Tongue (tissue), 3 donors: ENCODE measurements at places on chromosomes 5 and 9.
A peak's percentile ranks its signal among the peaks of the same experiment; 100 is the strongest.

- DNase-seq, result no peak
Observed at GRCh38 chr9:3954331-3955304, 345.2 kb downstream of the GLIS3 start.

DNA sequence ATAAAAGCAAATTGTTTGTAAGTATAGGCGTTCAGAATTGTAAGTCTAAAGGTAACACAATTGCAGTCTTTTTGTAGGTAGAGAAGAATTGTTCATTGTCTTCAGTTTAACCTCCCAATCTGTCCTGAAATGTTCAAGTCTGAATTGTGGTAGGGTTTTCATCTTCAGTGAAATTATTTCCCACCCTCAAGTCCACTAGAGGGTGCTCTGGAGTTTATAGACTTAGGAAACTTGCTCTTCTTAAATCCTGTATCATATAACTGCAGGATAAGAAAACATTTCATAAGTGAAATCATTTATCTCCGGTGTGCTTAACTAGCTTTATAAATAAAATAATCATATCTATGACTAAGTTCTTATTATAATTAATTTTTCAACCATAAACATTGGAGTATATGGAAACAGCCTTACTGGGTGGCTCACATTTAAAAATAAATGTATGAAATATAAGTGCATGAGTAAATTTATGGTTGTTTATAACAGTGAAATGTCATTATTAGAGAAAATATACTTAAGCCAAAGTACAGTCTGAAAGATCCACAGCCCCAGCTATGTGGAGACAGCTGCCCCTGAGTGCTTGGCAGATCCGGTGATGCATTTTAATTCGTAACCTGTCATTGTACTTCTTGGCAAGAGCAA lies 182.4 kb upstream of the OTULINL start:
- DNase-seq, result peak; percentile 92

DNA sequence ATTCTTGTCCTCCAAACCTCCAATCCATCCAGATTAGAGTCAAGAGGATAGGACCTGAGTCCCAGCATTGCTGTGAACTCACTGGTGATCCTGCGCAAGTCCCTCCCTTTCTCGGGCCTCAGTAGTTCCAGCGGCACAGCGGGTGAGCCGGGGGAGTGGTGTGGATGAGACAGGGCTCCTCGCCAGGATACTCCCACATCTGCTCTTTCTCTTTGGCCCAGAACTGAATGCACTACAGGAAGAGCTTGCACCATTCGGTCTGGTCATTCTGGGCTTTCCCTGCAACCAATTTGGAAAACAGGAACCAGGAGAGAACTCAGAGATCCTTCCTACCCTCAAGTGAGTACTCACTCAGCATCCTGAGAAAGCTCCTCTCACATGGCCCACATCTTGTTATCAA lies 6.3 kb downstream of the GPX3 start:
- DNase-seq, result no peak

DNA sequence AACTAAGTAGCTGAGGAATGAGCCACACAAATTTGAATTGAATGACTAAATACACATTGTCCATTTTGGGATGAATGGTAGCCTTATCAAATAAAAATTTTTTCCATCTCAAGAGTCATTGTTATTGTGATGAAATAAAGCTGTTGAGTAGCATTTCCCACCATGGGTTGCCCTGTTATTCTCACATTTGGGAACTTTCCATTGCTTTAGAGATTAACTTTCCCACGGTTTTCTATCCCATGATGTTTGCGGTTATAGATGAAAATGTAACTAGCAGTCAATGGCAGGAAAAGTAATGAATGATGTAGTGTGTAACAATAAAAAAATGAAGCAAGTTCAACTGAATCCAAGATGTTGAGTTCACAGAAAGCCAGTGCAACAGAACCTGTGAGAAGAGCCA lies 59.9 kb upstream of the PLPP1 start:
- no peak for DNase-seq

DNA sequence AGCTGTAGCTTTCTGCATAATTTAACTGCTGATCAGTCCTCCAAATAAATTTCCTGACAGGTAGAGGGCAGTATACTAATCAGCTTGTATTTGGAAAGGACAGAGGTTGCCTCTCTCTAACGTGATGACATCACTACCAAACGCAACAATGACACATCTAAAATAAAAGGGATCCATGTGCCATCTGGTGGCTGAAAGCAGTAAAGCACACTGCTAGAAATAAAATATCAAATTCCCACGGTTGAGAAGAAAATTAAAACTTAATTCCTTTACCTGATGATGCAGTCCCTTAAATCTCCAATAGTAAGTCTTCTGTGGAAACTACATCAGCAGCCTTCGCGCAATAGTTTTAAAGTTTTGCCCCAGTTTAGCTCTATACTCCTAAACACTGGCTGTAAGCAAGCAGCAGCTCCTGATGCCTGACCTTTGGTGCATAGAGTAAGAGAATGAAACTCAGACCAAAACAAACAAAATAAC lies 54.5 kb downstream of the DIAPH1 start:
- peak; percentile 96 for DNase-seq

- no peak for DNase-seq
Observed at GRCh38 chr9:136614967-136615623, 47.6 kb upstream of the EGFL7 start.

- no peak for DNase-seq
Observed at GRCh38 chr9:110135846-110136245, 72.1 kb downstream of the C9orf152 start.

- DNase-seq, result no peak
Observed at GRCh38 chr9:137574192-137574591, 4.5 kb downstream of the DPH7 start.

DNA sequence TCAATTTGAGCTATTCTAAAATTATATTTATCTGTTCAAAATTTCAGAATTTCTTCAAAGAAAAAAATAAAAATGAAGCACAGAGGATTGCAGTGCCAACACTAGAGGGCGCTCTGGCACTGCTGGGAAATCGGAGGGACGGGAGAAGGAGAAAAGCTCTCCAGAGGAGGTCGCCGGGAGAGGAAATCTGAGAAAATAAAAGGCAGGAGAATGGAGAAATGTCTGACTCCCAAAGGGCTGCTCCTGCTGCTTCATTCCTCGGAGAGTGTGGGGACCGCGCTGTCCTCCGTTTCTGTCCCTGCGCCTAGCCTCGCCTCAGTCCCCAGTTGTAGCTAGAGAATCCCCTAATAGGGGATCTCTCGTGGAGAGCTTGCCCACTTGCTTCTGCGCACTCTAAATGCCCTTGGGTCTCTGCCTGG lies 40.0 kb upstream of the ARSB start:
- peak; percentile 87 for DNase-seq

GRCh38 chr5:14806456-14806855 lies 65.1 kb downstream of the ANKH start:
- DNase-seq, result peak; percentile 13

- no peak for DNase-seq
Observed at GRCh38 chr9:137807721-137808703, 69.6 kb upstream of the CACNA1B start.

DNA sequence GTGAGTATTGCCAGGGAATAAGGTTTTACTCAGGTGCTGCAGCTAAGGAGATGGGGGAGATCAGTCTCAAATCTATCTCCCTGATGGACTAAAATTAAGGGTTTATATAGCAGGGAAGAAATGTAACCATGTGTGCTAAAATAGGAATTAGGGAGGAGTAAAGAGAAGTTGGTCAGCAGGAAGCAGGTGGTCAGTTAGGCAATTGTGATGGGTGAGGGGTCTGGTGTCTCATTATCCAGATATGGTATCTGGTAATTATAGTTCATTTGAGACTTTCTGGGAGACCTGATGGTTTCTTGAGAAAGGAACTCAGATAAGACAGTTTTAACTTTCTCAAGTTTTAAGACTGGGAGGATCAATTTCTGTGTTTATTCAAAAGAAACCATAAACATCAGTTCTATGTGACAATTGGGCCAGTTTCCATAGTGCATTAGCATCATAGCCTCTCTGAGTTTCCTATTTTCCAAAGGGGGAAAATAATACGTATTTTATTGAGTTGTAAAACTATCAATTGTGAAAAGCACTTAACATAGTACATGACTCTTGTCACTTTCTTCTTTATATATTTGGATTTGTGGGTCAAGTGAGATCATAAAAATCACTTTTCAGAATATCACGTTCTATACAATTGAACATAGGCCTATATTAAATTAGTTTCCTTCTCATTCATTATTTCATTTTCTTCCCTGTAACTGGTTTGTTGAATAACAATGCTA lies 115.9 kb downstream of the ZSWIM6 start:
- DNase-seq, result no peak

DNA sequence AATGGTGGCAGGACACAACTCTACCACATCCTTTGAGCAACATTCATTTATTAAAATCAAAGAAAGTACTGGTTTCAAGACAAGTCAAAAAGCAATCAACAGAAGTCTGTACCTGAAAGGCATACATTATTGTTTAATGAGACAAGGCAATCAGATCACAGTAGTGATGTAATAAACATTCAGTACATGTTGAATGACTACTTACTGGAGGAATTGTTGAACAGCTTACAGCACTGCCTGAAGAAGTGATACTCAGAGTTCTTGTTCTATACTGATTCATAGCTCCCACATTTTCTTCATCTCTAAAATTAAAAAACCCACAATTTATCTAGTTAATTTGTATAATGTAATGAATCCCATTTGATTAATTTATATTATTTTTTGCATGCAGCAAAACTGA lies 18.2 kb downstream of the RIOK2 start:
- no peak for DNase-seq

GRCh38 chr5:154359221-154359573 lies 86.6 kb upstream of the SAP30L start:
- DNase-seq, result no peak

DNA sequence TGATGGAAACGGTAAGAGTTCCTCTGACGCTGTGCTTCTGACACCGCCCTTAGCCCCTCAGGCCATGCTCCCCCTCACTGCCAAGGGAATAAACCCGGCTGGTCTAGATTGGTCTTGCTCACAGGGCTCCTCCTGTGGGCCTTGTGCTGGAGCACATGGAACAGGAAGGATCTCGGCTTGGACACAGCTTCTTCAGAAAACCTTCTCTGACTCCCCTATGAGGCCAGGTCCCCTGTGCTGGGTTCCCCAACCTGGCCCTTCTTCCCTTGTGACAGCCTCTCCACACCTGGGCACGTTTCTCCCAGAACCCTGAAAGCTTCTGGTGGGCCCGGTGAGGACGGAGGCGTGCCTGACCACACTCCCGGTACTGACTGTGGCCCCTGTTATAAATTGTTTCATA lies 8.2 kb downstream of the SPATA31E1 start:
- no peak for DNase-seq

- DNase-seq, result peak; percentile 83
Observed at GRCh38 chr5:96973532-96974401, 37.9 kb downstream of the LNPEP start.

- peak; percentile 48 for DNase-seq
Observed at GRCh38 chr5:40879163-40879942, 29.9 kb upstream of the C7 start.

GRCh38 chr5:63127054-63127453 lies 548.4 kb downstream of the LRRC70 start:
- no peak for DNase-seq

- peak; percentile 35 for DNase-seq
Observed at GRCh38 chr5:139443831-139444453, 4.6 kb upstream of the DNAJC18 start.

DNA sequence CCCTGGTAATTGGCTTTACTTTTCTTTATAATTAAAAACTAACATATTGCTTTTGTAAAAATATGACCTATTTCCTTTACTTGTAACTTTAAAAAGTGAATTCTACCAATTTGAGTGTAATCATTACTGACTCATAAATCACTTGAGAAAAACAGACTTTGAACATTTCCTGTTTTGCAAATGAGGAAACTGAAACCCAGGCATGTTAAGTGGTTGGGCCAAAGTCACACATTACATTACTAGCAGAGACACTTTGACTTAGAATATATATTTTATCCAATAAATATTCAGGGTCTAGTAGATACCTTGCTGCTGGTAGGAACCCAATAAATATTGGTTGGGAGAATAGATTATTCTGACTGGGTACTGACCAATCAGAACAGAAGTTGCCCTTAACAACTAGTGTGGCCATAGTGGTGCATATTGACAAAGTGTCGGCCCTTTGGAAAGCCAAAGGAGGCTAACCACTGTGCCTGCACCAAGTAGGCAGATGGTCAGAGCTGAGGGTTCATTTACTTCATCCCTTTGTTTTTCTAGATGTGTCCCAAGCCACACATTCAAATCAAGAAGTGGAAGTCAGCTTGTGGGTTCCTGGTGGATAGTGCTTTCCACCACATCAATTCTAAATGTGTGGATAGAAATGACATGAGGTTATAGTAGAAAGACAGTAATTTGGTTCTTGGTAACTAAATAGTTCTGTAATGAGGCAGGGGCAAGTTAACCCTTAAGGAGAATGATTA lies 365.1 kb upstream of the RIOK2 start:
- DNase-seq, result no peak

GRCh38 chr9:11722957-11723356 lies 970.2 kb upstream of the TYRP1 start:
- no peak for DNase-seq

DNA sequence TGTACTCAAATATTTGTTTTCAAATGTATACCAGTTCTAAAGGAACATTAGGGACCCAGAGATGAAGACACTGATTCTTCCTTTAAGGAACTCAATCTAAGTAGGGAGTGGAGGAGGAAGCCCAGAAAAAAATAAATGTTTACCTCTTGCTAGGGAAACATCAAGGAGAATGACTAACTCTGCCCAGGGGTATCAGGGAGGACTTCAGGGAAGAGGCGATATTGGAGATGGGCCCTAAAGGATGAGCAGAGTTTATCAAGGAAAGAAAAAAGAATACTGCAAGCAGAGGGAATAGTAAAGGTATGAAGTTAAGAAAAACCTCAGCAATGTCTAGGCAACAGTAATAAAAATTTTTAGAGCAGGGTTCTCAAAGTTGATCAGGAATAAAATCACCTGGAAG lies 16.4 kb downstream of the FBXW2 start:
- no peak for DNase-seq

DNA sequence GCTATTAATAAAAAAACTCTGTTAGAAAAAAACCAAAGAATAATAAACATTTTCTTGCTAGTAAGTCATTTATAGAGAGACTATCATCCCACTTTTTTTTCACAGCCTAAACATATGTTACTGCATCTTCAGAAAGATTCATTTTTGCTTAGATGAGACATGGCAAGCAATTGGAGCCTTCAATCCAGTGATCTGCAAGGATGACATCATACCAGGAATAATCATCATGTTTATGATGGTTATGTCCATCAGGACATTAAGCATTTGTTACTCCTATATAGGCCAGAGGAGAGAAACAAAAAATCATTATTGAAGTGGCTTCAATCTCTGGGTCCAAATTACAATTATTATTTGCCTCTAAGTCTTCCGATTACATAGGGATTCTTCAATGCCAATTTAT lies 626.3 kb upstream of the CCNG1 start:
- DNase-seq, result no peak

DNA sequence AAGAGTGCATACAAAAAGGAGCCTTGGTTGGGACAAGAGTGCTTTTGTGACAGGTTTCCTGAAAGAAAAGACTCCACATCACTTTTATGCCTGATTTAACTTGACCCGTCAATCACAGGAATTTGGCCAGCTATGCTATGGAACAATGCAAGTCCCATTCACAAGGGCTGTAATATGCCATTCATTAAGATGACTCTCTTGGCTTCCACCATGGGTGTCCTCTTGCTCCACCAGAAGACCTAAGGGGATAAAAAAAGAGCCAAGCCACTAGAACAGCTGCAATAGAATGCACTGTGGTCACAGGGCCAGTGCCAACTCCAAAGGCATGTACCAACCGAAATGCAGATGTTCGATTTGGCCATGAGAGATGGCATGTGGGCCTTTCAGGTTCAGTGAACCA lies 480.1 kb upstream of the MPDZ start:
- peak; percentile 82 for DNase-seq
